ENCODE measurements at places on chromosomes 1 and 21. TPM values are rescaled to one million over a fixed set of nuclear protein-coding genes. Genes with fewer than 3 reads are reported as not detected.

Gene TMEM51
- total RNA-seq = 0.18 TPM

Gene EPHA10
- total RNA-seq = not detected

Gene HPDL
- 16.8 TPM for total RNA-seq

- no peak overlapping the region for H3K27ac ChIP-seq
- H3K4me1 ChIP-seq = no peaks in the 10 kb centered on the region
- no peaks in the 10 kb centered on the region for H3K36me3 ChIP-seq
- H3K4me3 ChIP-seq = no peak overlapping the region
Measured at GRCh38 chr1:199698222-199698621, 329.3 kb upstream of the NR5A2 start.

Gene SERINC2
- not detected for total RNA-seq

GRCh38 chr1:53391296-53391695, 63.4 kb upstream of the LRP8 start:
- H3K27ac ChIP-seq = no peak overlapping the region
- peaks cover 10% of the 10 kb centered on the region for H3K4me1 ChIP-seq
- H3K27me3 ChIP-seq = peaks cover 12% of the 10 kb centered on the region
- H3K36me3 ChIP-seq = no peaks in the 10 kb centered on the region

Gene AXDND1
- 1.4 TPM for total RNA-seq

GRCh38 chr21:19522381-19522780, 1118.8 kb upstream of the TMPRSS15 start:
- H3K27me3 ChIP-seq = no peaks in the 10 kb centered on the region
- H3K4me1 ChIP-seq = no peaks in the 10 kb centered on the region
- H3K4me3 ChIP-seq = no peak overlapping the region

DNA sequence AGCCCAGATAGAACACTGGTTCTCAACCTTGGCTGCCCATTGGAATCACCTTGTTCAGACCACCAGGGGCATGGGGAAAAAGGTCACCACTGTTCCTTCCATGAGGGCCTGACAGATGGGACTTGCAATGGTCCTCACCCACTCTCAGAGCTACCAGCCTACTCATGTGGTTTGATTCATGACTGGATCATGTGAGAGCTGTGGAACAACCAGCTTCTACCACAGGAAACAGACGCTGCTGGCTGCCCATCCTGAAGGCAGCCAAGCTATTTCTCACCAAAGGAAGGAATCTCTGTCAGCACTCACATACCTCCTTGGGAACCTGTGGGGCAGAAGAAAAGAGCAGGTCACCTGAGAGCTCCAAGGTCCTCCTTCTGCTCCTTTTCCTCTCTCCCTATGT, 53.6 kb downstream of the CAPN8 start:
- no peak overlapping the region for H3K4me3 ChIP-seq
- no peaks in the 10 kb centered on the region for H3K4me1 ChIP-seq
- H3K36me3 ChIP-seq = no peaks in the 10 kb centered on the region
- no peak for DNase-seq

Gene PTGFR
- total RNA-seq = not detected

DNA sequence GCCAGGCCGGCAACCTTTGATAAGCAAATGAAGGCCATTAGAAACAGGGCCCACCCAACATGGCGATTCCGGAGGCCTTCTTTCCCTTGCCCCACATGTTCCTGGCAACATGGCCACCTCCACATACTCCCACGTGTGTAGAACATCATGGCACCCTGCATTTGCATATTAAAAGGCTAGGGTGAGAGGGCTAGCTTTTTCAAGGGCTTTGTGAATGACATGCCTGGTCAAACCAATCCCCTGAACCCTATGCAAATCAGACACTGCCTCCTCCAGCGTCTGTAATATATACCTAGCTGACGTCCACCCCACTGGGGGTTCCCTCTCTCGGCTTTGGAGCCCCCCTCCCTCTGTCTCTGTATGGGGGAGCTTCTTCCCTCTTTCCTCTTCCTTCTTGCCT, 1.6 kb downstream of the ADCY10 start:
- H3K4me1 ChIP-seq = no peaks in the 10 kb centered on the region
- H3K27me3 ChIP-seq = peaks cover 9% of the 10 kb centered on the region
- DNase-seq = no peak
- H3K27ac ChIP-seq = no peak overlapping the region
- no peak overlapping the region for H3K4me3 ChIP-seq
- H3K36me3 ChIP-seq = peaks cover 15% of the 10 kb centered on the region

Gene PRELP
- not detected for total RNA-seq

- no peaks in the 10 kb centered on the region for H3K27me3 ChIP-seq
- DNase-seq = no peak
- no peaks in the 10 kb centered on the region for H3K36me3 ChIP-seq
- H3K27ac ChIP-seq = peak overlapping the region; percentile 41
- H3K4me3 ChIP-seq = no peak overlapping the region
Measured at GRCh38 chr21:42271065-42271464, 44.1 kb downstream of the TFF3 start.

DNA sequence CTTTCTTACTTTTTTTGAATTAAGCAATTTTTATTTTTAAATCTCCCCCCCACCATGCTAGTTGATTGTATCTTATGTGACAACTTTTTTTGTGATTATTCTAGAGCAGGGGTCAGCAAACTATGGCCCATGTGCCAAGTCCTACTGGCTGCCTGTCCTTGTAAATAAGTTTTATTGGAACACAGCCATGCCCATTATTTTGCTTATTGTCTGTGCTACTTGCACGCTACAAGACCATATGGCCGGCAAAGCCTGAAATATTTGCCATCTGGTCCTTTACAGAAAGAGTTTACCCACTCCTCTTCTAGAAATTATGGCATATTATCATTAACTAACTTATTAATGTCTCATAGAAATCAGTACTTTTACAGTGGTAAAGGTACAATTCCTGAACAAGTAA, 51.7 kb downstream of the AK5 start:
- H3K36me3 ChIP-seq = no peaks in the 10 kb centered on the region
- no peak overlapping the region for H3K27ac ChIP-seq
- DNase-seq = no peak
- peaks cover 3% of the 10 kb centered on the region for H3K4me1 ChIP-seq
- H3K4me3 ChIP-seq = no peak overlapping the region

DNA sequence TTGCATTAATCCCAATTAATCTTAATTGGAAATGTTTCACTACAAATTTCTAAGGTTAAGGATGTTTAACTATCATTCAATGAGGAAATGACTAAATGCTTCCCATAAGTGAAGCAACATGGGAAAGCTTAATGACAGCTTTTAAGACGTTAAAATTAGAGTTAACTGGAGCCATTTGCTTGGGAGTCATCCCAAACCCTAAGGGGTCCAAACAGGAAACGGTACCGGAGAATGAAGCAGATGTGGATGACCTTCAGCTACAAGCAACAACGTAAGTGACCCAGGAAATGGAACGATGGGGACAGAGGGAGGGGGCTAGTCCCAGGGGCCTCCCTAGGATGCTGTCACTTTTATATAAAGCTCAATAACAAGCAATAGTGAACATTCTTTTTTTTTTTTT, 62.2 kb downstream of the CAPZB start:
- no peak overlapping the region for H3K27ac ChIP-seq
- H3K4me1 ChIP-seq = peaks cover 39% of the 10 kb centered on the region
- DNase-seq = no peak

DNA sequence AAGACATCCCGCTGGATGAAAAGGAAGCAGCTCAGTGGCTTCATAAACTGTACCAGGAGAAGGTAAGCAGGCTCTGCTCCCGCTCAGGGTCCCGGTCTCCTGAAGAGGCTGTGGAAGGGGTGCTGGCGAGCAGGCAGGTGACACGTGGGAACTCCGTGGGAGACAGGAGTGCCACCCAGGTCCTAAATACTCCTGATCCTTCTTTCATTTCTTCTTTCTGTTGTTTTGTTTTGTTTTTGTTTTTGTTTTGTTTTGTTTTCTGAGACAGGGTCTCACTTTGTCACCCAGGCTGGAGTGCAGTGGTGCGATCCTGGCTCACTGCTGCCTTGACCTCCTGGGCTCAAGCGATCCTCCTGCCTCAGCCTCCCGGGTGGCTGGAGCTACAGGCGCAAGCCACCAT, 34.0 kb upstream of the TRAPPC10 start:
- peaks cover 9% of the 10 kb centered on the region for H3K36me3 ChIP-seq
- no peaks in the 10 kb centered on the region for H3K27me3 ChIP-seq
- DNase-seq = no peak

- peak overlapping the region; percentile 71 for H3K27ac ChIP-seq
- H3K36me3 ChIP-seq = peaks cover 95% of the 10 kb centered on the region
- no peaks in the 10 kb centered on the region for H3K27me3 ChIP-seq
- DNase-seq = peak; percentile 77
- peaks cover 65% of the 10 kb centered on the region for H3K4me1 ChIP-seq
- H3K4me3 ChIP-seq = peak overlapping the region; percentile 97
Measured at GRCh38 chr1:8873506-8874229, 4.8 kb downstream of the ENO1 start.

GRCh38 chr1:239810061-239810481, 281.6 kb upstream of the FMN2 start:
- H3K36me3 ChIP-seq = no peaks in the 10 kb centered on the region
- no peak for DNase-seq
- no peaks in the 10 kb centered on the region for H3K27me3 ChIP-seq
- H3K27ac ChIP-seq = no peak overlapping the region
- H3K4me1 ChIP-seq = peaks cover 23% of the 10 kb centered on the region
- no peak overlapping the region for H3K4me3 ChIP-seq

Gene RAD54L
- total RNA-seq = 63.9 TPM

- no peak overlapping the region for H3K4me3 ChIP-seq
- DNase-seq = no peak
- no peaks in the 10 kb centered on the region for H3K4me1 ChIP-seq
Measured at GRCh38 chr1:31571340-31572295, 4.7 kb upstream of the TINAGL1 start.

GRCh38 chr1:203776636-203777035, 11.7 kb downstream of the LAX1 start:
- DNase-seq = no peak
- peaks cover 41% of the 10 kb centered on the region for H3K36me3 ChIP-seq
- no peak overlapping the region for H3K4me3 ChIP-seq
- H3K4me1 ChIP-seq = peaks cover 3% of the 10 kb centered on the region

Gene FAM3B
- not detected for total RNA-seq

Gene PTTG1IP
- 54.9 TPM for total RNA-seq

GRCh38 chr1:111620441-111620971, 917 bp downstream of the RAP1A start:
- H3K4me1 ChIP-seq = peaks cover 71% of the 10 kb centered on the region
- peak overlapping the region; percentile 95 for H3K4me3 ChIP-seq
- H3K27me3 ChIP-seq = no peaks in the 10 kb centered on the region
- peak overlapping the region; percentile 92 for H3K27ac ChIP-seq
- H3K36me3 ChIP-seq = peaks cover 35% of the 10 kb centered on the region

DNA sequence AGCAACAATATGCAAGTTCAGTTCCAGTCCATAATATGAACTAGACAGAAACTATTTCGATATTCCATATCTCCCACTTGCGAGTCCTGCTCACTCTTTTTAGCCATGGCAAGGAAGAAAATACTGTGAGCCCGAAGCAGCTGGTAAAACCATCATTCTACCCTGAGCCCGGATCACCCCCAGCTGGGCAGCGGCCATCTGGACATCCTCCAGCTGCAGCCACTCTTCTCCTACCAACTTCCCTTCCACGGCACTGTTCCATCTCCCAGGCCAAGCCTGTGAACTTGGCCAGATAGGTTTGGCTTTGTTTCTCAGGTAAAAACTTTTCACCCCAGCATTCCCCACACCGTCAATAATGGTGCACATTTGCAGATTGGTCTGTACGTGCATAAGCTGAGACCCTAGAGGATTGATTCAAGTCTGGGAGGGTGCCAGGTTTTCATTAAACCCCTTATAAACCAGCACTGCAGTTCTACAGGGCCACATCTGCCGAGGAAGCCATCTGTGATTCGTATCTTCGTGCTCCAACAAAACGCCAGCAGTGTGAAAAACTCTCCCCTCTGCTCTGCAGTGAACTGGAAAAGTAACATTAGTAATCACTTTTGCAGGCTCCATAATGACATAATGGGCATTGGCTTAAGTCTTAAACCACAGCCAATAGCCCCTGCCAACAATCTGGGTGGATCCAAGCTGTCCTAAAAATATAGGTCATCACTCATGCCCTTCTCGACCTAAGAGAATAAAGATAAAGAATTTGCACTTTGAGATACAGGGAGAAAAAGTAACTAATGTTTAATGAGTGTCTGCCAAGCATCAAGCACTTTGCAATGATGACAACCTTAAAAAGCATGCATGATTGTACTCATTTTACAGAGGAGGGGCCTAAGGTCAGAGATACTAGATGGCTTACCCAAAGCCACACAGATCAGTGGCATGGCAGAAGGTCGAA, 205.1 kb downstream of the PLPP3 start:
- peaks cover 4% of the 10 kb centered on the region for H3K4me1 ChIP-seq
- H3K27me3 ChIP-seq = peaks cover 3% of the 10 kb centered on the region
- H3K36me3 ChIP-seq = no peaks in the 10 kb centered on the region
- no peak for DNase-seq

- no peak for DNase-seq
- H3K27me3 ChIP-seq = peaks cover 2% of the 10 kb centered on the region
- H3K36me3 ChIP-seq = no peaks in the 10 kb centered on the region
- no peaks in the 10 kb centered on the region for H3K4me1 ChIP-seq
- H3K27ac ChIP-seq = no peak overlapping the region
Measured at GRCh38 chr1:18458133-18459092, 22.3 kb upstream of the KLHDC7A start.

Gene GTF2B
- 36.5 TPM for total RNA-seq

DNA sequence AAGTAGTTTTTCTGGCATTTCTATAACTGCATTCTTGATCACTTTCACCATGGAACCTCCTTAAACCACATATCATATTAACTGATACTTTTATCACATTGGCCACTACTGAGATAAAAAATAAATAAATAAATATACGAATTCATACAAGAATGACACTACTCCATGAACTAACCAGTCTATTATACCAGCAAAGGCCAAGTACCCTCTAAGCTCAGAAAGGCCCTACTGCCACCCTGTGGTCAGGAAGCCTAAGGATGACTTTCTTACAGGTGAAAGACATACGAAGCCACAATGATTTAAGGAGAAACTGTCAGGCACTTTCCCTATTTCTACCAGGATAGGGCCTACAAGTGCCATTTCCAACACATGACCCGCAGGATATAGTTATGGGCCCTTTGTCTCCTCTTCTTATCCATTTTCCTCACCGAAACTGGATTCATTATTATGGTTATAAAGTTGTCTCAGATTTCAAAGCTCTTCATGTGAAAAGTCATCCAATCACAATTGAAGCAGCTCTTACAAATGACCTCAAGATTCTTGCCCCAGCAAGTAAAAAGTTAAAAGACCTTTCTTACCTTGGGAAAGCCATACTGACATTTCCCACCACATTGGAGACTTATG, 23.9 kb downstream of the DNAJC8 start:
- peaks cover 41% of the 10 kb centered on the region for H3K36me3 ChIP-seq
- peaks cover 12% of the 10 kb centered on the region for H3K4me1 ChIP-seq
- no peak overlapping the region for H3K4me3 ChIP-seq
- H3K27ac ChIP-seq = no peak overlapping the region
- peak; percentile 82 for DNase-seq
- no peaks in the 10 kb centered on the region for H3K27me3 ChIP-seq

Gene SHISA4
- total RNA-seq = 0.55 TPM

DNA sequence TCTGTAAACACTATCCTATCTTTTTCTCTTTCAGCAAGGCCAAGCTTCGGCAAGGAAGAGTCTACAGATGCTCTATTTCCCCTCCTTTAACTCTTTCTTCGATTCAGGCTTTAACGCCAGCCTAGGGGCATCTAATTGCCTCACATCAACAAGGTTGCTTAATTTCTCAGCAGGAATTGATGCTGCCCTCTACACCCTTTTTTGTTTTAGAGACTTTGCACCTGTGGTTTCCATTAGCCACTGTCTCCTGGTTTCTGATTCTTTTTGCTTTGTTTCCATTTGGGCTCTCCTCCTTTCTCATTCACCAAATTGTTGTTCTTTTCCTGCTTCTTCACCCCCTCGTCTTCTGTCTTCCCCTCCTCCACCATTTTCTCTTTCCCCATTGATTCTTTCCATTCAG, 202.4 kb upstream of the HMCN1 start:
- no peak for DNase-seq
- no peaks in the 10 kb centered on the region for H3K27me3 ChIP-seq
- no peak overlapping the region for H3K4me3 ChIP-seq
- no peak overlapping the region for H3K27ac ChIP-seq
- H3K36me3 ChIP-seq = no peaks in the 10 kb centered on the region
